ENCODE measurements at places on chromosomes 3 and 15. TPM values are rescaled to one million over a fixed set of nuclear protein-coding genes. Genes with fewer than 3 reads are reported as not detected.

Gene C3orf22
- total RNA-seq = not detected

Gene SLC24A5
- not detected for total RNA-seq

Gene DZIP1L
- total RNA-seq = 8.1 TPM

Gene TERB2
- not detected for total RNA-seq

Gene PLOD2
- 34.6 TPM for total RNA-seq

Gene RTP1
- not detected for total RNA-seq

Gene EXD1
- not detected for total RNA-seq

Gene CFAP91
- total RNA-seq = 0.68 TPM

All from A673 (cell line).